Mesenteric fat pad (tissue), 1 donor: ENCODE measurements at places on chromosomes 5 and 9.

GRCh38 chr9:87406543-87407166, 91.0 kb upstream of the DAPK1 start:
- no peak for DNase-seq

GRCh38 chr5:36662291-36662851, 56.0 kb downstream of the SLC1A3 start:
- no peak for DNase-seq

DNA sequence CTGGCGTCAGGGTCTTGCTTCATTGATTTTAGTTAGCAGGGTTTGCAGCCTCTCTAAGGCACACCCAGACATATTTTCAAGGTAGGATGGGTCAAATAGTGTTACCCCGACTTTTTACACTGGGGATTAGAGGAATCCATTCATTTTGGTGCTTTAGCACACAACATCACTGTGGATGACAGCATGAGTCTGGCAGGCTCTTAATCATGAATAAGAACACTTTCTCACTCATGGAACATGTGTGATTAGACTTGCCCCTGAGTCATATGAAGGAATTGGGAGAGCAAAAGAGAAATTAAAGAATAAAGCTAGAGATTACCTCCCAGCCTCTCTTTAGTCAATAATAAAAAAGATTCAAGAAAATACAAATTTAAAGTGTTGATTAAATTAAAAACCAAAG, 175.6 kb downstream of the SEMA5A start:
- no peak for DNase-seq

GRCh38 chr5:108769352-108769751, 21.7 kb downstream of the FER start:
- DNase-seq: no peak

DNA sequence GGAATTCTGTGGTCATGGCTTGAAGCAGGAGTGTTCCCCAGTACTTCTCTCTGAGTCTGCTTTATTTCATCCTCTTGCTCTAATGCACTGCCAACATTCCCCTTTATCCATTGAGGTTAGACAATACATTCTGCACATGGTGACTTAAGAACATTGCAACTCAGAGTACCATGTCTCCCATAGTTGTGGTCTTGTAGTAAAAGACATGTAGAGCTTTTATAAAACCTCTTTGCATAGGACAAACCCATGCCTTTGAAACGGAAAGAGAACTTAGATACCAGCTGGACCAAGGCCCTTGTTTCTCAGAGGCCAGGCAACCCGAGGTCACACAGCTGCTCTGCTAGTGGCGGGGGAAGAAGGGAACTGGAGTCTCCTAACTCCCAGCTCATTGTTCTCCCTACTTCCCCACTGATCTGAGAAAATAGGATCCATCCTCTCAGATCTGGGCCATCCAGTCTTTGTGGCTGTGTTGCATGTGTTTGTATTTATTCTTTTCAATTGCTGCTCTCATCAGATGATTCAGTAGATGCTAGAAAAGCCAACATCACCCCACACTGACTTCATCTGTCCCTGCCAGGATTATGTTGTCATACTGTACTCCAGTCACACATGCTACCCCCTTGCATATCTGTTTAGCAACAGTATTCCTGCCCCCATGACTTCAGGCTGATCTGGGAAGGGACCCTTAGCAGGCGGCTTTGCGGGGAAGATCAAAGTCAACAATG, 236.9 kb downstream of the SAXO1 start:
- no peak for DNase-seq
